ENCODE measurements at places on chromosomes 5 and 9.
A peak's percentile ranks its signal among the peaks of the same experiment; 100 is the strongest.

GRCh38 chr9:95342571-95342970, 25.1 kb upstream of the FANCC start:
- no peak for DNase-seq

DNA sequence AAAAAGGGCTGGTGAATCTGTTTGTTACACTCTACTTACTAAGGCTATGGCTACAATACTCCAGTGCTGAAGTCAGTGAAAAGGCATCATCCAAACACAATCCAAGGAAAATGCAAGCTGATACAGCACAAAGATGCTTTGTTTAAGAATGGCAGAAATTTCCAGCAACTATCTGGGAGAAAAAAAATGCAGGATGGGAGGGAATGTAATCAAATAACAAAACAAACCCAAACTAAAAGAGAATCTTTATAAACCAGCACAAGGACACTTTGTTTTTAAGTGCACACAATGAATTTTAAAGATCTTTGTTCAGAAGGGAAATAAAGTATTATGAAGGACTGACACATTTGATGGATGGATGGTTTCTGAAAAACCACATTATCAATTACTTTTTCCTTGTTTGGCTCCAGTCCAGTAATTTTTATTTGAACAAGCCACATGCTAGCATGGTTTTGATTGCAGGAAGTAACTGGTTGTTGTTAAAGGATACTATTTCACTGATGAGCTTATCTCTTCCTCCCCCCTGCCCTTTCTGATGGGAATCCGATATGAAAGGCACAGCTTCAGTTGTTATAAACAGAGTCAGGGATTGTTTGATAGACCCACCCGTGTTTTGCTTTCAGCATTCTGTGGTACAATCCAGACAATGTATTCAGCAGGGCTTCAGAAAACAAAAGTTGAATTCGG, 12.1 kb upstream of the TLE4 start:
- DNase-seq, result no peak

DNA sequence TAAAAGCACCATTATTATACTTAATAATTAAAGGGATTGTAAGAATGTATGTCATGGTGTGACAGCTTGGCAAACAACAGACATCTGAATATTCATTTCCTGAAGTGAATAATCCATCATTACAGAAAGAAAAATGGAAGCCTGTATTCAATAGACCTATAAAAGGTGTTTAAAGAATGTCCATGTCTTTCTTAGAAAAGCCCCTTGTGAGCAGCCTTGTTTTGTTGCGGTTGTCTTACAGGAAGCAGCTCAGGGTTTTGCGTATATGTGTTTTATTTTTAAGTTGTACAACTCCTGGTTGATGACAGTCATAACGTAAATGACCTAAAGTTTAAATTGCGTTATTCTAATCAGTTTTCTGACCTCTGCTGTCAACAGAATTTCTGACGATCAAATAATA, 53.8 kb downstream of the CAST start:
- DNase-seq, result no peak

DNA sequence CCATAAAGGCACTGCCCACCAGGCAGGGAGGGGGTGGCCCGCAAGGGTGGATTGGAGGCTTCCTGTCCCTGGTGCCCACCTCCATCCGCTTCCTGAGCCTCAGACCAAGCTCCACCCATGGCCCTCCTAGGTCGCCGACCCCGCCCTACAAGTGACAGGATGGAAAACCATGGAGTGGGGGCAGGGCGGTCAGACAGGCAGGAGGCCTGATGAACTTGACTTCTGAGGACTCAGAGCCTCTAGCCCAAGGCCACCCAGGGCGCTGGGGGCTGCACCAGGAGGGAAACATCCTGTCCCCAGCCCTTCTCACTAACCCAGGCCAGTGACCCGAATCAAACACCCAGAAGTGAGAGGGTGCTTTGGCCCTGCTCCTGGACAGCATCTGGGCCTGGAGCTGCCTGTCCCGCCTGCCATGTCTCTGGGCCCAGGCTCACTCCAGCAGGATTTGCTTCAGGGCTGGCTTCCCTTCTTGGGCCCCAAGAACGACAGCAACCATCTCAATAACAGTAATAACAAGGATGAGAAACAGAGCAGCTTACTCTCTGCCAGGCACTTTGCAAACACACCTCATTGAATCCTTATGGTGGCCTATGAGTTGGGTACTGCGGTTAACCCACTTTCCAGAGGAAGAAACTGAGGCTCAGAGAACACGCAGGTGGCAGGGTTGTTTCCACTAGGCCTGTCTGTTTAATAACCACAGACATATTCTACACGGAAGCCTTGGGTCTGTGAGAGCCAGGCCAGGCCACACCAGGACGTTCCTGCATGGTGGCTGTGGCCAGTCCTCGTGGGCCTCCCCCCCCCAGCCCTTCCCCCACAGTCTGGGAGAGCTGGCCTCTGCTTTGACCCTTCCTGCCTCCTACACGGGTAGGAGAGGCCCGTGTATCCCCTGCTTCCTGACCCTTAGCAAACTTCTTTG, 4.4 kb upstream of the ST6GALNAC6 start:
- peak; percentile 86 for DNase-seq

DNA sequence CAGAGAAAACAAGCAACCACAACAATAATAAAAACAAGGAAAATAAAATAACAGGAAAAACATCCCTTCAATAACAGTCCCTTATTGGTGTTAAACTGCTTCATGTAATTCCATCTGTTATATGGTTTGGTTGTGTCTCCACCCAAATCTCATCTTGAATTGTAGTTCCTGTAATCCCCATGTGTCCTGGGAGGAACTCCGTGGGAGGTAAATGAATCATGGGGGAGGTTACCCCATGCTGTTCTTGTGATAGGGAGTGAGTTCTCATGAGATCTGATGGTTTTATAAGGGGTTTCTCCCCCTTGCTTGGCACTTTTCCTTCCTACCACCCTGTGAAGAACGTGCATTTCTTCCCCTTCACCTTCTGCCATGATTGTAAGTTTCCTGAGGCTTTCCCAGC, 369.8 kb downstream of the TMEM232 start:
- no peak for DNase-seq

- DNase-seq, result no peak
Measured at GRCh38 chr5:56282216-56282615, 49.1 kb upstream of the ANKRD55 start.

- DNase-seq, result no peak
Measured at GRCh38 chr5:33806738-33807442, 84.9 kb downstream of the ADAMTS12 start.

DNA sequence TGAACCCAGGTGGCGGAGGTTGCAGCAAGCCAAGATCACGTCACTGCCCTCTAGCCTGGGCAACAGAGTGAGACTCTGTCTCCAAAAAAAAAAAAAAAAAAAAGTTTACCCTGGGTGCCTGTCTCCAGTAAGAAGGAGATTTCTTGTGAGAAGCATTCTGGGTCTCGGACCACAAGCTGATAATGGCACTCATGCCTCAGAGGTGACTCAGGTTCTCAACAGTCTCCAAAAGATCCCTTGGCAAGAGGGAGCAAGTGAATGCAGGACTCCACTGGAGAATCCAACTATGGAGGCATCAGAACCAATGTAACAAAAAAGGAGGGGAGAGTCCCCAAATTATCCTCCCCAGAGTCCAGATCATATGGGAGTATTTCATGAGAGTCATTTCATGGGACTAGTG, 106.0 kb upstream of the LRRTM2 start:
- DNase-seq, result no peak

DNA sequence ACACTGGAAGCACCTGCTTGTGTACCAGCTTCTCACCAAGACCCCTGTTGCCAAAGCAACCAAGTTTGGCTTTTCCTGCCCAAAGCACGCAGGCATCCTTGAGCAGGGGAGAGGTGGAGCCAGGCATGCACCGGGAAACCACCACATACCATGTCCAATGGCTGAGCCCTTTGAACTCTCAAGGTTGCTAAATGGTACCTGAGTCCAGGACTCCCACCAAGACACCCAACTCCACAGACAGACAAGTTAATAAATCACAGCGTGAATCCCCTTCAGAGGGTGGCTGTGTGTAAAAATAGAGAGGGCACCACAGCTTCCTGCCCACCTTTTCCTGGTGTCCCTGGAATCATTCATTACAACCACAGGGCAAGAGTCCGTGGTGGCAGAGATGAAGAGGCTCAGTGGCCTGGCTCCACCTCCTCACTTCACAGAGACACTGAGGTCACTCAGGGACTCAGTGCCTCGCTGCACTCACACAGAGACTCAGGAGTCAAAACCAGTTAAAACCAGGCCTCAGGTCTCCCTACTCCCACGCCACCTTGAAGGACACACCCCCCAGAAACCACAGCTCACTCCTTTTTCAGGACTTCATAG, 143.7 kb downstream of the C5orf15 start:
- peak; percentile 74 for DNase-seq

DNA sequence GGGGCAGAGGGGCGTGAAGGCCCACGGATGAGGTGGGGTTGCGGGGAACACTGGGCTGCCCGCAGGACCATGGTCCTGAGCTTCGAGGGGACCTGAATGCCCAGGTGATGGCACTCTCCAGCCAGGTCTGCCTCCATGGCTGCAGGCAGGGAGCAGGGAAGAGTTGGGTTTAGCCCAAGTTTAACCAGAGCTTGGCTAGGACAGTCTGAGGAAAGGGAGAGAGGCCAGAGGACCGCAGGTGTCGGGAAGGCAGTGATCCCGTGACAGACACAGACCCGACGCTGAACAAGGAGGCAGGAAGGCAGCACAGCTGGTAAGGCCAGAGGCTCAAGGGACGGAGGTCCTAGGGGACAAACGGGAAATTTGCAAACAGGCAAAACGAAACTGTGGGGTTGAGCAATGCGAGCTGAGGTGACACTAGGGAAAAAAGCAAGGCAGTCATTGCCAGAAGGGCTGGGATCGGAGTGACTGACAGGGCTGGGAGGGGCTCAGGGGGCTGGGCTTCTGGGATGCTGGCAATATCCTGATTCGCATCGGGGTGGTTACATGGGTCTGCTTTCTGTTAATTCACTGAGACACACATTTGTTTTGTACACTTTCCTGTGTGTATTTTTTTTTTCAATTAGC, 25.0 kb downstream of the ARPC5L start:
- DNase-seq, result no peak

- DNase-seq, result no peak
Measured at GRCh38 chr5:59921816-59922215, 28.3 kb upstream of the PDE4D start.

GRCh38 chr9:136178773-136179075, 26.2 kb downstream of the LHX3 start:
- no peak for DNase-seq

GRCh38 chr5:14395411-14395810, 186.2 kb upstream of the OTULINL start:
- no peak for DNase-seq

DNA sequence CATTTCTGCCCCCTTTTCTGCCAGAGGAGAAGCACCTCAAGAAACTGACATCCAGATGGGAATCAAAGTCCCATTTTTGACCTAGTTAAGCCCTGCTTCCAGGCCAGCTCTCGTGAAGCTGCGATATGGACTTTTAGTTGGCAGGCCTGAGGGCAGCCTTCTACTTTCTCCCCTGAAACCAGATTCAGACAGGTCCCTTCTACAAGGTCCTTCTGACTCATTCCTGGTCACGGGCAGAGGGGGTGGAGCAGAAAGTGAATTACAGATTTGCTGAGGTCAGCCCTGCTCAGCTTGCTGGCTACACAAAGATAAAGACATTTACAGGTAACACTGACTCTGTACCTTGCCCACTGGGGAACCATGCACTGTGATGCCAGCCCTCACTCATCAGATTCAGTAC, 52.8 kb upstream of the TUT7 start:
- DNase-seq, result no peak

DNA sequence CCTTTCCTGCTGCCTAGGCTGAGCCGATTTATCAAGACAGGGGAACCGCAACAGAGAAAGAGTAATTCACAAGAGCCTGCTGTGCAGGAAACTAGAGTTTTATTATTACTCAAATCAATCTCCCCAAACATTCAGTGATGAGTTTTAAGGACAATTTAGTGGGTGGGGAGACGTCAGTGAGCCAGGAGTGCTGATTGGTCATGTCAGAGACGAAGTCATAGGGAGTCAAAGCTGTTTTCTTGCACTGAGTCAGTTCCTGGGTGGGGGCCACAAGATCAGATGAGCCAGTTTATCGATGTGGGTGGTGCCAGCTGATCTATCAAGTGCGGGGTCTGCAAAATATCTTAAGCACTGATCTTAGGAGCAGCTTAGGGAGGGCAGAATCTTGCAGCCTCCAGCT, 19.0 kb downstream of the SNX24 start:
- no peak for DNase-seq

DNA sequence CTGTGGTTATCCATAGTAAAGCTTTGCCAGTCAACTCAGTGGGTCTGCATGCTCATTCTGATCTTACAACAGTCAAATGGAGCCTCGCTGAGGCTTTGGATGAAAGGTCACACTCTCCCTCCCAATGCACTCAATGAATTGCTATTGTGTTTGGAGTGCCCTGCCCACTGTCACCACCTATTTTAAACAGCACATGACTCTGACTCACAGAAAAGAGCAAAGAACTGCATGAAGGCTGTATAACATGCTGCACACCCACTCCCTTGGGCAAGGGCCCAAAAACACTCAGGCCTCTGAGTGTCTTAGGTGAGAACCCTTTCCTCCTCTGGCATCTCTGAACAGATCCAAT, 118.7 kb upstream of the CCDC112 start:
- peak; percentile 76 for DNase-seq

GRCh38 chr5:150263801-150264621, 25.6 kb downstream of the CAMK2A start:
- no peak for DNase-seq

DNA sequence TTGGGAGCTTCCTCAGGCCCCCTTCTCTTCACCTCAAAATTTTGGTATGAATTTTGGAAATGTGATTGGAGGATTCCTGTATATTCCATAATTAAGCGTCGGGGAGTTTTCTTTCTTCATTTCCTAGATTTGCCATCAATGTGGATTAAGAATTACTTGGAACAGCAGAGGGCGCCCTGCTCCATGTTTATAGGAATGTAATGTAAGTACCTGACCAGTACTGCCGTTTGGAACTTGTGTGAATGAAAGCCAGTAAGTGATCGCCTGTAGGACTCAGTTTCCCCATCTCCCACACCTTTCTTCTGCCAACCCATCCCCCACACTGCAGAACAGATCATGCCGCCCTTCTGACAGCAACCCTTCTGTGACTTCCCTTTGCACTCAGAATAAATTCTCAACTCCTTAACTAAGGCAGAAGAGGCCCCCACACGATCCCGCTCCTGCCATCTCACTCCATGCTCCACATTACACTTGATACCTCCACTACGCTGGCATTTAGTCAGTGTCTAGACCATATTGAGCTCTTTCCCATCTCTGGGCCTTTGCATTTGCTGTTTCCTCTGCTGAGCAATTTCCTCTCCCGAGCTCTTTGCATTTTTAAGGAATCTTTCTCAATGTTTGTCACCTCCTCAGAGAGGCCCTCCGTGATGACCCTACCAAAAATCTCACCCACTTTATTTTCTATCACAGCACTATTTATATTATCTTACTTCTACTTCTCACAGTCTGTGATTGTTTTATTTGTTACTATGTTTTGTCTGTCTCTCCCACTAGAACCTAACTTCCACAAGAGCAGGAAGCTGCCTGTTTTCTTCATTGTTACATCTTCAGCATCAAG, 79.5 kb upstream of the HTR4 start:
- DNase-seq, result peak; percentile 82

GRCh38 chr9:37617832-37618231, 25.4 kb upstream of the TOMM5 start:
- DNase-seq, result no peak

- no peak for DNase-seq
Measured at GRCh38 chr5:76022611-76023010, 60.6 kb upstream of the SV2C start.
